ENCODE measurements at places on chromosomes 5 and 9. TPM values are rescaled to one million over a fixed set of nuclear protein-coding genes. Genes with fewer than 3 reads are reported as not detected.
A peak's percentile ranks its signal among the peaks of the same experiment; 100 is the strongest.

Gene UBQLN1
- total RNA-seq, result 129 TPM

Gene PCDHGB3
- 5.9 TPM for total RNA-seq

Gene PCDHGA10
- 6.9 TPM for total RNA-seq

Gene STKLD1
- 0.28 TPM for total RNA-seq

Gene FOXD4L5
- under 0.01 TPM for total RNA-seq

Gene FBXO38
- total RNA-seq, result 70.1 TPM

Gene UCK1
- total RNA-seq, result 17.9 TPM

Gene TAF11L10
- not detected for total RNA-seq

Gene WDR31
- 0.28 TPM for total RNA-seq

DNA sequence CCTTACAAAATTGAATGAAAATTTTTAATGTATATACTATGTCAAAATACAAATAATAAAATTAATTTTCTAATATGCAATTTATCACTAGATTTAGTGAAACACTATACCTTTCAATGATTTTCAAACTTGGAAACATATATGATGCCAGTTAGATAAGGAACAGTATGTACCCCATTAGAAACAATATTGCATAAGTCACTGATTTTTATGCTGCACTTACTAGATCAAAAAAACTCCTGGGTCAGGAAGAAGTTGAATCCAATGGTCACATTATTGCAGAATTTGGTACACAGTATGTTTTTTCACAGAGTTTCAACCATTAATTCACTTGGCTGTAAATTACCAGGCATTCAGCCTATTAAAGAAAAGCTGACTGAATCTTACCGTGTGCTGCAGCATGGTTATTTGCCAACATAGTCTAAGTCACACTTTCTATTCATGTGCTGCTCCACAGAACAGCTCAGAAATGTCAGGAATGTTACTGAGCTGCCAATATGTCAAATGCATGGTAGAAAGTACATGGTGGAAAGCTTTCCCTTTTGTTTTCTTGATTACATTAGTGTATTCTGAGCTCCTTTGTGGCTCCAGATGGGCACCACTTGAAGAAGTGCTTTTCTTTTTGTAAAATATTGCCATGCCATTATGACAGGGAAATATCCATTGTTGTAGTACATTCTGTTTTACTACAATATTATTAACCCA, 9.9 kb upstream of the PRR16 start:
- peak; percentile 83 for DNase-seq

- DNase-seq, result no peak
Measured at GRCh38 chr5:38376404-38376803, 118.0 kb downstream of the EGFLAM start.

DNA sequence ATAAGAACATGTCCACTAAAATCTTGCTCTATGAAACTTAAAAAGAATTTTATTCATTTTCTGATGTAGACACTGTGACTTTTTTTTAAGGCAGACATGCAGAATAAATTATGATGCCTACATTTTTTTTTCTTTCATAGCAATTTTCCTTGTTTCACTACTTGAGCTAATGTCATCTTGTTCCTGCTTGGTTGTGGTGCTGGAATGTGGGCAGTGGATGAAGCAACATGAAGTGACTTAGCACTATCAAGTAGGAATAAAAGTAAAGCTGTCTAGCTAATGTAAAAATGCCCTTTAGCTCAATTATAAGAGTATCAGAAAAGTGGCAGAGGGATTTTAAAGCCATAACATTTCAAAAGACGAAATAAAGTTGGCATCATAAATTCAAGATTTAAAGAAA, 191.0 kb downstream of the ADAMTS6 start:
- peak; percentile 44 for DNase-seq

DNA sequence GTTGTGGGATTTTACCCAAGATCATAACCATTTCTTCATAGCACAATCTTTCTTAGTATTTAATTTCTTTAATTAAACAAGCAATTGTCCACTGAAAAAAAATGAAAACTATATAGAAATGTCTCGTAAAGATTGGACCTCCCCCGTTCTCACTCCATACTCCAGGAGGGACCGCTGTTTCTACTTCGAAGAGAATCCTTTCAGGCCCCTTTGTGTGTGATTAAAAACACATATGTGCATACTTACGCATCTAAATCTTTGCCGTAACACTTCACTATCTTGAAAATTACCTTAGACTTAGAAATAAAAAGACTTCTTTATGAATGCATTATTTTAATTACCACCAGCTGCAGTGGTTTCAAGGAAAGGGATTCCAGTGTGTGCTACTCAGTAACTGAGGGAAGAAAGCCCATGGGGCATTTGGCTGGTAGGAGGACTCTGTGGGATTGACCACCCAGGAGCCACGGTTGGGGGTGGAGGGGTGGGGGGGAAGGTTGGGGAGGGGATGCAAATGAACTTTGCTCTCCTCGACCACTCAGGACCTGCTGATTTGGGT, 209.1 kb downstream of the FAM114A2 start:
- DNase-seq, result no peak

GRCh38 chr9:113962396-113962795, 86.3 kb downstream of the ZNF618 start:
- no peak for DNase-seq

DNA sequence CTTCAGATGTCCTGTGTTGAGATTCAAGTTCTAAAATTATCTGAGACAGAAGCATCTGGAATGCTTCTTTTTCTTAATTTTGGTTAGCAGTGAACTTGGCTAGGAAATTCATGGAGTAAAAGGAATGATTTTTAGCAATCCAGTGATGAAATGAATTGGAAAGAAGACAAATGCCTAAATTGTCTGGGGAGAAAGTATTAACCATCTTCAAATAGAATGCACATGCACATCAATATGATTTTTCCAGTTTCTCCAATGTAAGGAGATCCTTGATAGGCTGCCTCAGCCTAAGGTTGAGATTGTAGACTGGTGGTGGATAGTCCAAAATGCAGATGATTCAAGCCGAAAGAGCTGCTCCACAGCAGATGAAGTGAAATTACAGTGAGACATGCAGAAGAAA, 106.7 kb downstream of the PCSK5 start:
- no peak for DNase-seq

- DNase-seq, result no peak
Measured at GRCh38 chr9:26770821-26771220, 121.8 kb downstream of the CAAP1 start.

GRCh38 chr9:86300701-86301100, 18.4 kb upstream of the ISCA1 start:
- no peak for DNase-seq

DNA sequence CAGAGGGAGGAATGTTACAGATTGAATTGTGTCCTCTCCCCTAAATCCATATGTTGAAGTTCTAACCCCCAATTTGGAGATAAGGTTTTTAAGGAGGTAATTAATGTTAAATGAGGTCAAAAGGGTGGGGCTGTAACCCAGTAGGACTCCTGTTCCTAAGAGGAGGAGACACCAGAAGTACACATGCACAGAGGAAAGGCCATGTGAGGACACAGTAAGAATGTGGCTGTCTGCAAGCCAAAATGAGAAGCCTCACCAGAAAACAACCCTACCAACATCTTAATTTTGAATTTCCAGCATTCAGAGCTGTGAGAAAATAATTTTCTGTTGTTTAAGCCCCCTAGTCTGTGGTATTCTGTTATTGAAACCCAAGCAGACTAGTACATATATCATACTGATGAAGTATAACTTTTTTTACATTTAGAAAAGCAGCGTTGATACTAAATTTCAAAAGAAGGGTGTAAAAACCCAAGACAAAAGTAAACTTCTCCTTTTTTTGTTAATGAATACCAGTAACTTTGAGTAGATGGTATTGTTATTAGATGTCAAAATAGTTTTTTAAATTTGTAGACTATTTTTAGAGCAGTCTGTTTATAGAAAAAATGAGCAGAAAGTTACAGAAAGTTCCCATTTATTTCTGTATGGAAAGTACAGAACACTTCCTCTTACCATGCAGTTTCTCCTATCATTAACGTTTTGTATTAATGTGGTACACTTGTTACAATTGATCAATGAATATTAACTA, 25.1 kb downstream of the RNF180 start:
- DNase-seq, result no peak

GRCh38 chr5:32499261-32499660, 54.7 kb upstream of the ZFR start:
- DNase-seq, result no peak

GRCh38 chr9:137367506-137368430, 55.2 kb downstream of the EXD3 start:
- DNase-seq, result no peak

DNA sequence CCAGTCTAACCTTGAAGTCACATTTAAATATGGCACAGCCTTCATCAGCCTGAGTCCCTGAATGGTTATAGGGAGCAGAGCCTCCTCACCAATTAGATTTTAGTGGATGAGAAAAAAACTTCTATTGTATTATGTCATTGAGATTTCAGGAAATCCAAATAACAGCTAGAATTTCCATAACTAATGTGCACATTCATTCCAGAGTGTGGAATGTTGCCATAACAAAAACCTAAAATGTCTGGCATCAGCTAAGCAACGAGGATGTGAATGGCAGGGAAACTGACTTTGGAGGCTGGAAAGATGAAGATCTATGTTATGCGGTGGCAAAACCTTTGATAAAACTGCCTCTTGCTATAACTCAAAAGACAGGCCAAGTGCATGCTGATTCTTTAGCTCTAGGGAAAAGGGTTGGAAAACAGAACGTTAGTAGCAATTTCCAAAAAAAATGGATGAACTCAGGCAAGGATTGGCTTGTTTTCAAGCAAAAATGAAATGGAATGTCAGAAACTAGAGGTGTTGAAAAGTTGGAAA, 91.3 kb upstream of the NFIB start:
- DNase-seq, result no peak

GRCh38 chr9:87890837-87891236, 8.2 kb downstream of the SPATA31E1 start:
- no peak for DNase-seq

GRCh38 chr5:16179936-16180788, 571 bp upstream of the MARCHF11 start:
- DNase-seq, result no peak

DNA sequence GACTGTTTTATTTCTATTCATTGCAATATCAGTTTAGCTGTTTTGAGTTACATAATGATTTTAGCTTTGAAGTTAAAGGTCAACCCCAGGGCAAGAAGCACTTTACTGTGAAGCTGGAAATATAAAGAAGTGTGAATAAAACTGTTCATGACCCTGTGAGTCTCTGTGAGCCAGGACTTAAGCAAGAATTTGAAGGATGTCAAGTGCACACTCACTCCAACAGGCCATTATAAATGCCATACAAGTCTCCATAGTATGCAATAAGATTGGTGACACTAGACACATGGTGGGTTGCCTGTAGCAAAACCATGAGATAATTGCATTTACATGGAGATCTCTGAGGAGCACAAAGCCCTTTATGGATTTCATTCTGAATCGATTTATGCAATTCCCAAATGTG, 318.7 kb upstream of the ITGA1 start:
- no peak for DNase-seq

GRCh38 chr5:14414656-14415023, 167.0 kb upstream of the OTULINL start:
- DNase-seq, result no peak

- DNase-seq, result peak; percentile 75
Measured at GRCh38 chr5:31193591-31194467, at the start of gene CDH6. TSS of gene CDH6 (plus strand) at chr5:31193686. CDS start at chr5:31267474, 73,788 bp downstream.

DNA sequence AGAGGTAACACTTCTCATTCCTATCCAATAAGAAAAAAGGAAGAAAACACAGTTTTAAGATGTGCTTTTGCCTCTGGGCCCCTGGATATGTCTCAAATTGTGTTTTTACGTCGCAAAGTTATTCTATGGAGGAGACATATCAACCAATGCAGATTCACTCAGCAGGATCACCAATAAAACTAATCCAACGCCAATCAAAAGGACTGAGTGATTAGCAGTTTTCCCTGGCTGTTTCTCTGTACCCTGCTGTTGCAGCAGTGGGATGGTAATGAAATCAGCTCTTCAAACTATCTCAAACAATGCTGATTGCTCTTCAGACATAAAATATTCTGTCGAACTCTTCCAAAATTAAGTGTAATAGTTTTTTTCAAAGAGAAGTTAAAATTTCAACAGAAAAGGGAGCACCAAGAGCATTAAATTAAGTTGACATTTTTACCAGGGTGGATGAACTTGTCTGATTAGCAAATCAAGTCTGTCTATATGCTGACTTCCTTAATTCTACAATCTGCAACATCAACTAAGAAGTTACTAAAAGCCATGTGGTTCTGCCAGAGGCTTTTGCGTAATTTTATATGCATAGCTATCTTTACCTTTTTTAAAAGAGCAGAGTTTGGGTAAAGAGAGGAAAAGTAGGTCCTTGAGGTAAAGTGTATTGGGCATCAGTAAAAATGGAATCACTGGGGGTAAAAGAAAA, 9.7 kb upstream of the HK3 start:
- DNase-seq, result no peak
